M059J (cell line): ENCODE measurements at places on chromosomes 6 and 20.
A peak's percentile ranks its signal among the peaks of the same experiment; 100 is the strongest.

GRCh38 chr20:63337786-63338420, 23.2 kb downstream of the CHRNA4 start:
- DNase-seq, result no peak

DNA sequence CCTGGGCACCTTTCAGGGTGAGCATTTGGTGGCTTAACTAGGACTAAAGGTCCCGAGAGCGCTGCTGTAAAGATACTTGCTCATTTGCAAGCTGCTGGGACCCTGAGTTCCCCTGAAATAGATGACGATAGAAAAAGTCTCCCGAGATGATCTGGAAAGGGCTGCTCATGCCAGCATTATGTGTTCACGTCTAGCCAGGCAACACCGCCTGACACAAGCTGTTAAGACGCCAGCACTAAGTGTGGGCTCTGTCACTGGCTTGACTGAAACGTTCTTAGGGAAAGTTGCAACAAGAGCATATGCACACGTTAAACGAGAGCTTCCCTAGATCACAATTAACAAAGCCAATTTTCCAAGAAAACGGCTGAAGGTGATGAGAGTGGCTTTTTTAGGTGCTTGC, 113.7 kb downstream of the SLC23A2 start:
- no peak for DNase-seq

GRCh38 chr6:152605941-152606340, 31.2 kb downstream of the SYNE1 start:
- no peak for DNase-seq

GRCh38 chr6:159682295-159682694, 10.7 kb downstream of the SOD2 start:
- DNase-seq, result no peak

- DNase-seq, result peak; percentile 40
Observed at GRCh38 chr20:32386091-32386490, 28.0 kb downstream of the ASXL1 start.

DNA sequence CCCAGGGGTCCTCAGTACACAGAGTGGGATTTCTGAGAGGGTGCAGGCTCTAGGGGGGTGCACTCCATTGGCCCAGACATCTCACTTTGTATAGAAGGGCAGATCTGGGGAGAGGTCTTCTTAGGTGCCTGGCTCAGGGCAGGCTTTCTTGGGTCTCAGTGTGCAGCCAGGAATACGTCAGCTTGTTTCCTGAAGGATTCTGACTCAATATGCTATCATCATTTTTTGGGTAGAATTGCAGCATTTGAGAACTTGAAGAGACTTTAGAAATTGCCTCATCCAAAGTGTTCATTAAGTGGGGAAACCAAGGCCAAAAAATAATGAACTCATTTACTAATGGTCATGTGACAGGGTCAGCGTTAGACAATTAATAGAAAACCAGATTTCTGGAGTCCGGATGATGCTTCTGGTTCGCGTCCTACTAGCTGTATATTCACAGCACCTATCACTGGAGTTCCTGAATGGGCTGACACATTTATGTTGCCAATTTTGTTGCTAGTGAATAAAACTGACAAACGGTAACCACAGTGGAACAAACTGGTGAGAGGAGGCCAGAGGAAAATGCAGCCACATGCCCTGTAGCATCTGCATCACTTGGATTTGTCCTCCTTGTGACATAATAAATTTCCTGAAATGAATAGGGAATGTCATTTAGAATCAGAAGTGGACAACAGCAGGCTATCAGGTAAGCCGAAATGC, 238.9 kb downstream of the TBC1D7 start:
- peak; percentile 20 for DNase-seq

- peak; percentile 66 for DNase-seq
Observed at GRCh38 chr20:6074145-6074561, 20.3 kb upstream of the LRRN4 start.

DNA sequence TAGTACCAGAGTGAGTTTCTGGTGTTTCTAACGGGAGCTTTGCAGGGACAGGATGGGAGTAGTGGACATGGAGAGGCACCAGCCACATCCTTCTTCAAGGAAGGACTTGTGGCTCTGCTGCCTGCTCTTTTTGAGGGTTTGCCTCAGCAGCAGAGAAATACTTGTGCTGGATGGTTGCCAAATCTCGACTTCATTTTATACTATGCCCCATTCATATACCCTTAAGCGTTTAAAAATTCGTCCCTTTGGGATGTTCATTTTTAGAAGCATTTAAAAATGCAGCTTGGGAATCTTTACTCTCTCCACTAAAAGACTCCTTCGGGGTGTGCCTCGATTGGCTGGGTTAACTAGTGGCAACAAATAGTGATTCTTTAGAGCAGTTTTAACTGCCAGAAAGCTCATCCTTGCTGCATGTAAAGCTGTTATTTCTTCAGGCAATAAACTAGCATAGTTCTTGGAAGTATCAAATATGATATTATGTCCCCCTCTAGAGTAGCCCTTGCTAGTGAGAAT, 126.5 kb upstream of the B3GAT2 start:
- DNase-seq, result no peak

DNA sequence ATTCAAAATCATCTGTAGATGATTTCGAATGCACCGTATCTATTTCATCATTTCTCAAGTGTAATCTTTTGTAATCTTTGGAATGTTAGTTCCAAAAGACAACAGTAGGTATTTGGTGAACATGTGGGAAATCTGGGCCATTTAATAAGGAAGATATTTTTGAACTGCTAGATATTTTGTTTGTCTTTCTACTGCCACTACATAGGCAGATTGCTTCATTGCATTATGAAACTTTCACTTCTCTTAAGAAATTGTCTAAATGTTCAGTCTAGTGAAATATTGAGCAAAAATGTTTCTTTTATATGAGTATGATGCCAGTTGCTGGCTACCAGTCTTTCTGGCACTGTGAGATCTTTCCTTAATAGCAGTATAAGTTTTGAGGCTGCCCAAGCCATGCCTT, 527.8 kb upstream of the RNF217 start:
- no peak for DNase-seq

GRCh38 chr6:108203189-108204112, 37.6 kb downstream of the NR2E1 start:
- no peak for DNase-seq

- DNase-seq, result no peak
Observed at GRCh38 chr6:170063431-170063830, 227.4 kb downstream of the DLL1 start.

DNA sequence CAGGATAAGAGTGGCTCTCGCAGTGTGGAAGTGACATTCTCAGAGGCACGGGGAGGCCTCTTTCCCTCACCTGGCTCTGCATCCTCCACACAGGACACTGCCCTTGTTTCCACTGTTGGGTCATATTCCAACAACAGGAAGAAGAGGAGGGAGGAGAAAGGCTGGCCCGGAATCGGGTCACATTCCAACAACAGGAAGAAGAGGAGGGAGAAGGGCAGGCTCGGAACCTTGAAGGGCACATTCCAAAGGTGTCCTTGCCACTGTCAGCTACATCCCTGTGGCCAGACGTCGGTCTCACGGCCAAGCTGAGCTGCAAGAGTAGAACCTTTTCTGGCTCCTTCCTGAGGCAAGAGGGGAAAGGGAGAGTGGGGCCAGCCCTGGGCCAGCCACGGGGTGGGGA, 25.4 kb downstream of the CHRNA4 start:
- DNase-seq, result no peak

DNA sequence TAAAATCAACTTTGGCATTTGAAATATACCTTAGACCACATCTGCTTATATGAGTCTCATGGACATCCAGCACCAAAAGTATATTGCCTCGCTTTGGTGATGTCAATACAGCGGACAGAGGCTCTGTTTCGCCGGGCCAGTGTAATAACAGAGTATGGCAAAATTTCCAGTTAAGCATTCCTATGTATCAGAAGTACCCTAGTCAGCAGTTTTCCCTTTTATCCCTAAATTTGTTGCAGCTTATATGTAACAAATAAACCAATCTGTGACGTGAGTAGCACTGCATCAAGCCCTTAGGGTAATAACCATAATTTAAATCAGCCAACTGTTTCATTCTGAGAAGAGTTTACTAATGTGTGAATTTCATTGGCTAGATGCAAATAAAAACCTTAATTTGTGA, 585.5 kb upstream of the ADGRB3 start:
- DNase-seq, result no peak

- DNase-seq, result no peak
Observed at GRCh38 chr6:113779656-113780055, 77.5 kb upstream of the MARCKS start.

DNA sequence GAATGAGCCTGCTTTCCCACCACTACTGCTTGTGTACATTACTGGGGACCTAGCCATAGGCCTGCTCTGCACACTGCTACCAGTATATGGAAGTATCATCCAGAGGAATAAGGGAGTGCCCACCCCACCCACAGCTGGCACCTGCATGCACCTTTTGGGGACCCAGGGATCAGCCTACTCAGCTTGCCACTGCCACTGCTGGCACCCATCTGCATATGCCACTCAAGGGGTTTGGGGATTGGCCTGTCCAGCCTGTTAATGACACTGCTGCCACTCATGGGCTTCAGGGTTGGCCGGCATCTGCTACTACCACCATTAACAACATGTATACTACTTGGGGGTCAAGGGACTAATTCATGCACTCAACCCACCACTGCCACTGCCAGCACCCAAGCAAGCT, 832.1 kb downstream of the PHF3 start:
- no peak for DNase-seq

GRCh38 chr20:61862881-61863280, 202.8 kb downstream of the TAF4 start:
- no peak for DNase-seq

DNA sequence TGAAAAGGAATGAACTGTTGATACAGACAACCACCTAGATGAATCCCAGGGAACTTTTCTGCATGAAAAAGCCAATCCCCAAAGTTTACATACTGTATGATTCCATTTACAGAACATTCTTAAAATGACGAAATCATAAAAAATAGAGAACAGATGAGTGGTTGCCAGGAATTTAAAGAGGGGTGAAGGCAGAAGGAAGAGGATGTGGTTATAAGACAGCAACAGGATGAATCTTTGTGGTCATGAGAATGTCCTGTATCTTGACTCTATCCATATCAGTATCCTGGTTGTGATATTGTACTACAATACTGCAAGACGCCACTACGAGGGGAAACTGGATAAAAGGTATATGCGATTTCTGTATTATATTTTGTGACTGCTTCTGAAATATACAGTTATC, 70.1 kb upstream of the EMILIN3 start:
- peak; percentile 52 for DNase-seq

GRCh38 chr20:17142666-17143065, 84.2 kb upstream of the PCSK2 start:
- no peak for DNase-seq

GRCh38 chr6:819122-819521, 126.2 kb upstream of the EXOC2 start:
- no peak for DNase-seq

DNA sequence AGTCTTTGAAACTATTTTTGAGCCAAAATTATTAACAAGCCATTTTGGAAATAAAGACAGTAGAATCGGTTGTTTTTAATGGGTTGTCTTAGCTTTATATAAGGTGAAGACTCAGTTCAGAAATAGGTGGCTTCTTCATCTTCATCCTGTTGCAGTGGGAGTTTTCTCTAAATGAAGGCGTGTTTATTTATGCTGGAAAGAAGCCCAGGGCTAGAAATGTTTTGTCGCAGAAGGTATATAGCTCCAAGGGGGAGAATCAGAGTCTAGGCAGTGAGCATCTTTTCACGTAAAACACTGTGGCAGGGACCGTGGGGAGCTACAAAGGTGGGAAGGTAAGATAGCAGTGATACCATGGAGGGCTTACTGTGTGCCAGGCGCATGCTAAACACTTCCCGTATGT, 34.3 kb downstream of the FARS2 start:
- peak; percentile 25 for DNase-seq

GRCh38 chr6:91575032-91575431, 988.2 kb upstream of the MAP3K7 start:
- no peak for DNase-seq

DNA sequence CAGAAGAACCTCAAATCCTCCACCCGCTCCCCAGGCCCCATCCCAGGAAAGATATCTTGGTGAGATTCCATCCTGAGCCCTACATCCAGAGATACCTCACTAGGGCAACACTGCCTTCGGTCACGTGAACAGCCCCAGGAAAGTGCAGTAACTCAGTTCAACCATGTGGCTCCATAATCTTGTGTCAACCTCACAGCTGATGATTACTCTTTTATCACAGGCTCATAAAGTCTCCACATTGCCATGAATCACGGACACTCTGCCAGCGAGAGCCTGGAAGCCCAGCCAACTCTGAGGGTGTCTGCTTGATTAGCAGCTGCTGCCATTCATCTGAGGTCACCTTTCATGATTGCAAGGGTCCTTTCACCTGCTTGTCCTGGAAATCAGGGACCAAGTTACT, 175.8 kb upstream of the LRFN2 start:
- peak; percentile 37 for DNase-seq

GRCh38 chr6:1322156-1322555, 10.3 kb downstream of the FOXQ1 start:
- DNase-seq, result no peak

DNA sequence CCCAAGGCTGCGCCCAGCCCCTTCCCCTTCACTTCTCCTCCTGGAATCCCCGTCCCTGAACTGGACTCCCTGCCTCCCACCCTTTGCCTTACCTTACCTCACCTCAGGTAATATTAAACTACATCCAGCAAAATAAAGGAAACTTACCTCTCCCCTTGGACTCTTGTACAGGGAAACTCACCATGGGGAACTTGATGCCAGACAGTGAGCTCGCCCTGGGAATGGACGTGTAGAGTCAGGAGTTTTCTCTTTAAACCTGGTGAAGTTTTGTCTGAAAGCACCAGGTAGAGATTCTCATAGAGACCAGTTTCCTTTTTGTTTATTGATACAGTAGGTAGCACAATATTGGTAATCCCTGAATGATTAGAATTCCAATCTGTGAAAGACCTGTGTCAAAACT, 544 bp upstream of the HLA-C start:
- peak; percentile 54 for DNase-seq

GRCh38 chr6:100622907-100623692, 158.4 kb upstream of the SIM1 start:
- DNase-seq, result peak; percentile 3

DNA sequence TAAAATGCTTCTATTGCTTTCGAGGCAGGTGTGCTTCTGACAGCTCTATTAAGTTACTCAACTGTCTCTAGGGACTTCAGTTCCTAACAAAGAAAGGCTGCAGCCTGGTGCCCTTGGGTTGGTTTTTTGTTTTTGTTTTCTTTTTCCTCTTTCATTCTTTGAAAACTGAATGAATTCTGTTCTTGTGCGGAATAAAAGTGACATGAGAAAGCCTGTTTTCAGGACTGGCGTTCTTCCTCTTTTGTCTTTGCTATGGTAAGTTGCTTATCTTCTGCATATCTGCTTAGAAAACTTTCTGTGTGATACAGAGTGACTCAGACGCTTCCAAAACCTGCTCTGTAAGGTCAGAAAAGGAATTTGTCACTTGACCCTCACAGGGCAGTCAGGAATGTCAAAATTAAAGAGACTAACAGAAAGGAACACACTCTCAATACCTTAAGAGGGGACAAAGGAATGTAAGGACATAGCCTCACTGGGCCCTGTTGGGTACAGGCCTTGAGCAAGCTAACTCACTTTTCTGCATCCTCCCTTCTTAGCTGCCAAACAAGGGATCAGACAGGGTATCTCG, 56.2 kb upstream of the NHSL1 start:
- DNase-seq, result peak; percentile 87
